ENCODE measurements at places on chromosomes 12 and 14.

DNA sequence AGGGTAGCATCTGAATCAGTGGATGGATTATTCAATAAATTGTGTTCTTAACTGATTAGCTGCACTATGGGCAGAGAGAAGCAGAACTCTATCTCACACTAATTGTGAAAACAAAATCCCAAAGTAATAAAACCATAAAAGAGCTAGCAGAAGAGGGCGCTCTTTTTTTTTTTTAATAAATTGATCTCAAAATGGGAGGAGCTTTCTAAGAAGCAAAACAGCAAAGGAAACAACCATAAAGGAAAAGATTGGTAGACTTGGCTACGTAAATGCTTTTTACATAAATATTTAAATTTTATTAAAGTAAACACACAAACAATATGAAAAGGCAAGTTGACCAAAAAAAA lies 1.5 kb upstream of the TM7SF3 start:
- no peak for DNase-seq

GRCh38 chr14:21313512-21313911 lies 33.6 kb downstream of the RPGRIP1 start:
- no peak for DNase-seq

GRCh38 chr12:78483767-78484315 lies 380.7 kb upstream of the SYT1 start:
- no peak for DNase-seq

DNA sequence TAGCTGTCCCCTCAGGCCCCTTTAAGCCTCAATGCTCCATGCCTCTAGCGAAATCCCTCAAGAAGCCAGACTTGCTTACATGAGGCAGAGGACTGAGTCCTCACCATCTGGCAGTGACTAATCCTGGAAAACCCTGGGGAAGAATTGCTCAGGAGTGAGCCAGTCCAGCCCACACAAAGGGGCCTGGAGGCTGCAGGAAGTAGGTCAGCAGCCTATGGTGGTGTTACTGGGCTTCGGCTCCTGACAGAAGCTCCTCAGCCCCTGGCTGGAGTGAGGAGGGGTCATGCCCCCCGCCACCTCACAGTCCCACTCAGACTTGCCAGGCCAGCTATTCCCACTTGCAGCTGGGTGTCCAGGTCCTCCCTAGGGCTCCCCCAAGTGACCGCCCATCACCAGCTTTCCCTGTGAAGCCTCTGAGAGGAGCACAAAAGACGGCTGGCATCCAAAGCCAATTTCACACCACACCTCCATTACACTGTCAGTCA lies 250.5 kb downstream of the DPF3 start:
- DNase-seq: no peak

DNA sequence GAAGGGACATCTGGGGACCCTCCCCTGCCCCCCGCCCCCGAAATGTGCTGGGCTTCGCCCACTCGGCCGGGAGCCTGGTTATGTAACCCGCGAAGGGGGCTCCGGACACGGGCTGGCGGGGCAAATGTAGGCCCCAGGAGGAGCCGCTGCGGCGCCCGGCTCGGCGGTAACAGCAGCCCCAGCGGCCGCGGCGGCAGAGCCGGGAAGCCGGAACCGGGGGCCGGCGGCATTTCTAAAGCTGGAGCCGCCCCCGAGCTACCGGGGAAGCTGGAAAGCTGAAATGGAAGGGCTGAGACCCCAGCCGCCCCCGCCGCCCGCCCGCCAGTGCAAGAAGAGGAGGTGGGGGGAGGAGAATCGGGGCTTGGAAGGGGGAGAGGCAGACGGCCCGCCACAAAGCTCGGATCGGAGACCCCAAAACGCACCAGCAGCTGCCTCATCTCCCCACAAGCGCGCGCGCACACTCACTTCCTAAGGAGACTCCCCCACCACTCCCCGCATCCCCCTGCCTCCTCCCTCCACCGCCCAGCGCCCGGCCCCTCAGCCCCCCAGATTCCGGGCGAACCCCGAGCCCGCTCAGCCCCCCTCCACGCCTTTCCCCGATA lies 1.5 kb downstream of the KDM2B start:
- DNase-seq: peak; percentile 71

GRCh38 chr12:55624056-55624455 lies 12.6 kb upstream of the OR10P1 start:
- no peak for DNase-seq

DNA sequence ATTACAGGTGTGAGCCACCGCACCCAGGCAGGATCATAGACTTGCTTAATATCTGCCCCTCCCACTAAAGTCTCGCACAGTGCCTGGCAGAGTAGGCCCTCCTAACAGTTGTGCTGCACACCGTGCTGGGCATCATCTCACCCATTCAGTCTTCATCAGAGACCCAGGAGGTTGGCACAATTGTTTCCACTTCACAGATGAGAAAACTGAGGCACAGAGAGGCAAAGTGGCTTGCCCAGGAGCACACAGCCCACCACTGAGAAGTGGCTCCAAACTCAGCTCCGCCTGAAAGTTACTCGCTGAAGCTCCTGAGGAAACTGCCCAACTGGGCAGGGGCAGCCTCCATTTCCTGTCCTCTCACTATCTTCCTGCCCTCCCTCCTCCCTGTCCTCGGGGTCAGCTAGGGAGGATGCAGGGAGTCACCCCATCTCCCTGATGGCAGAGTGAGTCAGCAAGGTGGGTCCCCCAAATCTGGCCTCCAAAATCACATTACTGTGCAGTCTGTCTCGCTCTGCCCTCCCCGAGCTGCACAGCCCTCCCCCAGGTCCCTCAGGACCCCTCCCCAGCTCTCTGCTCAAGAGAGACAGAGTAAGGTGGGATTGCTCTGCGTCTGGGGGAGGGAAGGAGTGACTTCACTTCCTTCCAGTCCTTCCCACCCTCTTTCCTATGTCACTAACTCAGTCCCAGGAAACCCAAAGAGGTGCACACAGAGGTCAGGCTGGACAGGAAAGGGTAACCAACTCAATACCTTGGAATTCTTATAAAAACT lies 5.7 kb downstream of the SLC8B1 start:
- no peak for DNase-seq

GRCh38 chr14:56194042-56194441 lies 75.8 kb downstream of the PELI2 start:
- DNase-seq: no peak

Data from activated CD8-positive, alpha-beta memory T cell treated with anti-CD3 and anti-CD28 coated beads, Interleukin-2, amount 50 U/mL, for 48 hours (primary cell).